Colonic mucosa (tissue), 4 donors: ENCODE measurements at places on chromosomes 5 and 9. TPM values are rescaled to one million over a fixed set of nuclear protein-coding genes. Genes with fewer than 3 reads are reported as not detected.

Gene SOHLH1
- total RNA-seq = not detected

Gene FOXD4L4
- total RNA-seq = 0.30 TPM

Gene SLC6A18
- 0.27 TPM for total RNA-seq

Gene DMRT2
- 8.7 TPM for total RNA-seq

Gene CNTNAP3
- total RNA-seq = 0.62 TPM

Gene SLC22A4
- total RNA-seq = 1.3 TPM

Gene NTNG2
- total RNA-seq = 1.3 TPM

Gene QRFP
- total RNA-seq = not detected

Gene SLC34A3
- not detected for total RNA-seq

DNA sequence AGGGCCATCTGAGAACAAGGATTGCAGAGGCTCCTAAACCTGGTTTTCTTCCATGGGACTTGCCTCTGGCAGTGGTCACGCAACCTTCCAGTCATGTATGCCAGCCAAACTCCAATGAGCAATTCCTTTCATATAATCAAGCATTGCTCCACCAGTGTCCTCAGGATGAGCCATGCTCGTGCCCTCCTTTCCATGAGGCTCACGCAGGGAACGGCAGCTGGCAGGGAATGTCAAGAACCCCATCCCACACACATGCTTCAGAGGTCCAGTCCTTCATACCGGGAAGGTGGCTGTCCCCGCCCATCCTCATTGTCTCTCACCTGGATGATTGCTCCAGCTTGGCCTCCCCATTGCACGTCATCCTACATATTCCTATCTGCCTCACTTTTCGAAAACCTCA, 13.4 kb upstream of the ZBTB34 start:
- no peak overlapping the region for H3K27ac ChIP-seq
- no peaks in the 10 kb centered on the region for H3K27me3 ChIP-seq
- no peaks in the 10 kb centered on the region for H3K4me1 ChIP-seq
- DNase-seq = no peak
- H3K36me3 ChIP-seq = no peaks in the 10 kb centered on the region
- H3K4me3 ChIP-seq = no peak overlapping the region

- H3K4me3 ChIP-seq = no peak overlapping the region
- H3K36me3 ChIP-seq = no peaks in the 10 kb centered on the region
- no peak overlapping the region for H3K27ac ChIP-seq
Observed at GRCh38 chr5:54251981-54252380, 58.4 kb downstream of the ARL15 start.

DNA sequence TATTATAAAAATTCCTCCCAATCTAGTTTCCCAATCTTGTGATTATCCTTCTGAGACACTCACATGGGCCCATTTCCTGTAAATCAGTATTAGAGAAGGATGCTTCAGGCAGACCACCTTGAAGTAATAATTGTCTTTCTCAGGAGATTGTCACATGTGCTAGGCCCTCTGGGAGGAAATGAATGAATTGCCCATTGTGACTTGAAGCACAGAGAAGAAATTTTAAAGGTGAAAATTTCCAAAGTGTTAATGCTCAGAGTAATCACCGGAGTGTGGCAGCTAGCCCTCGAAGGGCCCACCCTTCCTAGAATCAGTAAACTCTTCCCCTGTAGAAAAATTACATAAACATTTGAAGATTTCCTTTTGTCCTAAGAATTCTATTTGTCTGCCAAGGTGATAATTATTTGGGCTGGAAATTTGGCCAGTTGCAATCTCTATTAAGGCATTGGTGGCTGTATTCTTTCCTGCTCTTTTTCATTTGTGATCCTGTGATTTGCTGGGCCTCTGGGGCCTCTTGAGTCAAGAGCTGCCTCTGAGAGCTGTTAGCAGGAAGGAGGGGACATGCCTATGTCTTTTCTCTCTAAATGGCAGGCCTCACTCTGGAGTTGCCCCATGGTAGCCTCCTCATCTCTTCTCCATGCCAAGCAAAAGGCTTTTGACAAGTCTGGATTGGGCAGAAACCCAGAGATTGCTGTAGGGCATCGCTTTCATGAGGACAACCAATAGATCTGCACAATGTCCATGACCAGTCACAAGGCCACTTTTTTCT, 371.5 kb upstream of the ACTBL2 start:
- H3K4me1 ChIP-seq = no peaks in the 10 kb centered on the region
- no peak overlapping the region for H3K27ac ChIP-seq
- DNase-seq = no peak
- H3K36me3 ChIP-seq = no peaks in the 10 kb centered on the region

DNA sequence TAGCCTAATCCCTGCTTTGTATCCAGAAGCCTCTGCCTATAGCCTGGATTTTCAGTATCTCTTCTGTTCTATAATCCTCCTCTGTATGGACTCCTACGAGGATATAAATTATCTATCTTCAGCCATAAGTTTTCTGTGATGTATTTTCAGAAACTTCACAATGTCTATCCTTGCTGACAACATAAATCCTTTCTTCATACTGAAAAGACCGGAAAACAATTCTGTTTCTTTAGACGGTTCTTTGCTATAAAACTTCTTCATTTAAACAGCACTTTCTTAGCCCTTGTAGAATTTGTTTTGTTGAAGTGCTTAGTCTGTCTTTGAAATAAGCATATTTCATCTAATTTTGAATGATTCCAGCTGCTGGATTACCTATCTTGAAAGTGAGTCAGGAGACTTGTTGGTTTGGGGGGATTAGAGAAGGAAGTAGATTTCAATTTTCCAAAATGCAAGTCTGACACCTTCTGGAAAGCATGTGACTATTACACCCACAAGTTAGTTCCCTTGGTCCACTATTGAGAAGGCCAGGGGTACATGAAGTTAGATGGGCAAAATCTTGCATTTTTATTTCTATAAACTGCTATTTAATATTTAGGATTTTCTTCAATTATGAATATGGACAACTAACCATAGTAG, 96.3 kb upstream of the RANBP3L start:
- no peaks in the 10 kb centered on the region for H3K4me1 ChIP-seq
- no peak overlapping the region for H3K4me3 ChIP-seq
- H3K36me3 ChIP-seq = no peaks in the 10 kb centered on the region
- DNase-seq = no peak
- H3K27me3 ChIP-seq = no peaks in the 10 kb centered on the region

GRCh38 chr5:180647465-180647864, 1.9 kb downstream of the FLT4 start:
- no peaks in the 10 kb centered on the region for H3K36me3 ChIP-seq
- H3K4me1 ChIP-seq = no peaks in the 10 kb centered on the region
- DNase-seq = no peak

GRCh38 chr5:83219077-83219476, 141.7 kb downstream of the XRCC4 start:
- no peak overlapping the region for H3K4me3 ChIP-seq
- DNase-seq = no peak
- H3K27ac ChIP-seq = no peak overlapping the region
- H3K36me3 ChIP-seq = no peaks in the 10 kb centered on the region
- H3K27me3 ChIP-seq = no peaks in the 10 kb centered on the region

- no peak for DNase-seq
- no peaks in the 10 kb centered on the region for H3K36me3 ChIP-seq
- no peaks in the 10 kb centered on the region for H3K4me1 ChIP-seq
- H3K4me3 ChIP-seq = no peak overlapping the region
Observed at GRCh38 chr9:118567861-118568260, 801.4 kb downstream of the BRINP1 start.

- no peak overlapping the region for H3K27ac ChIP-seq
- H3K36me3 ChIP-seq = no peaks in the 10 kb centered on the region
- no peak overlapping the region for H3K4me3 ChIP-seq
- H3K27me3 ChIP-seq = no peaks in the 10 kb centered on the region
Observed at GRCh38 chr5:125245216-125245615, 498.8 kb upstream of the ZNF608 start.

DNA sequence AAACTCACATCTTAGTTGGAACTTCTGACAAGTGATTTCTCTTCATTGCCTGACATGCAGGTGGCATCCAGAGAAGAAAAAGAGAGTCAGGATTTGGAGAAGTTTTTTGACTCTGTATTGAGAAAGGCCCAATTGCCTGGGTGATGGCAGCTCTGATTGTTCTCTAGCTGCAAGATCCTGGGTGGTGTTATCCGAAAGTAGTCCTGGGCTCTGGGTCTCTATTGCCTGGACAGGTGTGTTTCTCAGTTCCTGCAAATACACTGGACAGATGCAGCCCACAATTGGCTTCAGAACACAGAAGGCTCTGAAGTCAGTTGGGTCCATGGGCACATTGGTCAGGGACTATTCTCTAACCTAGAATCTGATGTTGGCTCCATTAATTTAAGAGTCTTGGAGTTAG, 67.4 kb downstream of the RGS3 start:
- no peaks in the 10 kb centered on the region for H3K36me3 ChIP-seq
- no peaks in the 10 kb centered on the region for H3K27me3 ChIP-seq
- no peak overlapping the region for H3K27ac ChIP-seq
- H3K4me1 ChIP-seq = peaks cover 6% of the 10 kb centered on the region
- no peak for DNase-seq
- H3K4me3 ChIP-seq = no peak overlapping the region

- no peak for DNase-seq
- H3K4me1 ChIP-seq = peaks cover 7% of the 10 kb centered on the region
Observed at GRCh38 chr9:113543296-113543981, 79.9 kb downstream of the RGS3 start.

DNA sequence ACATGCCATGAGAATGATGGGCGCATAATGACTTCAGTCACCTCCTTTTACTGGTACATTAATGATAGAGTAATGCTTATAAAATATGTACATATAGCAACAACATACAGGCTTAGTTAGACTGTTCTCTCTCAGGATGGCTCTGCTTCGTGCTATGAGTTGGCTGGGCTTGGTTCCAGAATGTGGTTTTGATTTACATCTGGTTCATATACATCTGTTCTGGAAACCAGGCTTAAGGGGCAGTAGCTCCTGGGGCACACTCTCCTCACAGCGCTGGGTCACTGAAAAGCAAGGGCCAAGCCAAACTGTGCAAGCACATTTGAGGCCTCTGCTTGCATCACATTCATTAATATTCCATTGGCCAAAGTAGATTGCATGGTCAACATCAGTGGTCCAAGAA, 44.9 kb downstream of the PCSK1 start:
- no peak for DNase-seq
- no peaks in the 10 kb centered on the region for H3K4me1 ChIP-seq
- no peaks in the 10 kb centered on the region for H3K27me3 ChIP-seq
- no peaks in the 10 kb centered on the region for H3K36me3 ChIP-seq

DNA sequence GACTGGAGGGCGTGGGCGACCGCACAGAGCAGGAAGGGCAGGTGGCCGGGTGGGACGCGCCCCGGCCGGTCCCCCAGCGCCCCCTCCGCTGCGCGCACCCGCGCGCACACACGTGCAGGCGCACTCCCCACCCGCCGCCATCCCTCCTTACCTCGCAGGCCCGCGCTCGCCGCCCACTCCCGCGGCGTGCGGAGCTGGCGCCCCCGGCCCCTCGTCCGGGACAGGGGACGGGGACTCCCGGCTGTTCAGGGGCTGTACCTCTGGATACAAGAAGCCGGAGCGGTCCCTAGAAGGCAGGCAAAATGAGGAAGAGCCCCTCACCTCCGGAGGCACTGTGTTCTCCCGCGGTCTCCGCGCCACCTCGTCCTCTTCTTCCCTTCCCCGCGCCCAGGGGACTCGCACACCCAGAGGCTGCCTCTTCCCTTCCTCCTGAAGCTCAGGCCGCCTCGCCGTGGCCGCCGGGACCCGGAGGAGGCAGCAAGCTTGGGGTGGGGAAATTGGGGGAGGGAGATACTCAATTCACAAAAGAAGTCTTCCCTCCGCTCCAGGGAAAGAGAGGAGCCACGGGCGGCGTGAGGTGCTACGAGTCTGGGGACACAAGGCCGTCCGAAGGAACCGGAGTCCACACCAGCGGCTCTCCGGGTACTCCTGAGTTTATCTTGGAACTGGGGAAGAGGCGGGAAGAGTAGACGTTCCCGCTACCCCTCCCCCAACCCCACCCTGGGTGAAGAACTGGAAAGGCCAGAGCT, 1.4 kb upstream of the GABRB2 start:
- DNase-seq = peak; percentile 61
- no peaks in the 10 kb centered on the region for H3K36me3 ChIP-seq
- peak overlapping the region; percentile 41 for H3K4me3 ChIP-seq
- peaks cover 10% of the 10 kb centered on the region for H3K27me3 ChIP-seq

GRCh38 chr5:132781029-132781428, 4.0 kb upstream of the SEPTIN8 start:
- H3K27ac ChIP-seq = no peak overlapping the region
- H3K27me3 ChIP-seq = no peaks in the 10 kb centered on the region
- no peaks in the 10 kb centered on the region for H3K4me1 ChIP-seq
- no peaks in the 10 kb centered on the region for H3K36me3 ChIP-seq
- H3K4me3 ChIP-seq = no peak overlapping the region

DNA sequence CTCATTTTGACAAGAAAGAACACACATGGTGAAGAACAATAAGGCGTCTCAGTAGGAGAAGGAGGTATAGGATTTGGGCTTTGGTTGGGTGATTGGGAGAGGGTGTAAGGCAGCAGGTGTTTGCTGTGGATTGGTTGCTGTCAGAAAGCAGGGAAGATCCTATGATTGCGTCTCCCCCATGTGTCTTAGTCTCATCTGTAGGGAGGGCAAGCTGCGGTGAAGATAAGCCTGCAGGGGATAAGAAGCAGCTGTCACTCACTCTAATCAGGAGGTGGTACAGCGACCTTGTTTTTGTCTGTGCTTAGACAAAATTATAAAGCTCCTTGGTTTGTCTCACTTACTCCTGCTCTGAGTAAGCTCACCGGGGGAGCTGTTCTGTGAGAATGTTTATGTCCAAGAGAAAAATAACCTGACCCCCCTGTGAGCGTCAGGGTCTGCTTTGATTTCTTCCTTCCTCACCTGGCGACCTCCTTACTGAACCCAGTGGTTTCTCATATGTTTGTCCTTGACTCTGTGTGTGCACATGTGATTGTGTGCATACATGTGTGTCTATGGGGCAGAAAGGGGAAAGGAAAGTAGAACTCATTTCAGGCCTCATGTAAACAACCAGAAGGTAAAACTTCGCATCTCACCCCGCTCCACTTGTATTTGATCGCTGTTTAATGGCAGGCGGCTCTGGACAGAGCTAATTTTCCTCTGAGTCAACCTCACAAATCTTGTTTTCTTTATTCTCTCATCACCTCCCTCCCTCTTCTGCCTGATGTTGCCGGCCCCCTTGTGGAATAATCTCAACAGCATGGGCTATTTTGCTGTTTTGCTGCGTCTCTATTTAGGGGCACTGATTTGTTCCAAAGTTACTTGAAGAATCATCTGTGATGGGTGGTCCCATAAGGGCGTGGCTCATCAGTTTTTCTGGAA, 105.6 kb downstream of the TENT4A start:
- no peak for DNase-seq
- no peak overlapping the region for H3K4me3 ChIP-seq
- no peak overlapping the region for H3K27ac ChIP-seq
- H3K27me3 ChIP-seq = peaks cover 5% of the 10 kb centered on the region

DNA sequence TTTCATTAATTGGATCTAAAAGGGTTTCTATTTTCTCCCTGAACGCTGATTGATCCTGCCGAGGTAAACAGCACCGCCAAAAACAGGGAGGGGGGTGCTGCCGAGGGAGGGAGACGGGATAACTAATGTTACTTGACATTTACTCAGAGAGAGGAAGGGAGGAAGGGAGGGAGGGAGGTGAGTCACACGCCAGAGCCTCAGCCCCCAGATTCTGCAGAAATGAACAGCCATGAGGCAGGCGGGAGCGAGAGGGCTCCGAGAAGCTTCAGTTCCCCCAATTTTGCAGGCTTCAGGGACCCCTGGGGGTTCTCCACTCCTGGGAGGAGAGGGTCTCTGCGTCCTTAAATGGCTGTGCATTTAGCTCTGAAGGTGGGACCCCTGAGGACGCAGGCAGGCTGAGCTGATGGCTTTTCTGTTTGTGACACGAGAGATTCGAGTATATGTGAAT, 59.1 kb upstream of the IER5L start:
- no peak for DNase-seq
- no peaks in the 10 kb centered on the region for H3K36me3 ChIP-seq
- no peak overlapping the region for H3K27ac ChIP-seq
- H3K27me3 ChIP-seq = no peaks in the 10 kb centered on the region
- no peaks in the 10 kb centered on the region for H3K4me1 ChIP-seq

GRCh38 chr9:116589392-116590354, 97.4 kb upstream of the TRIM32 start:
- no peak overlapping the region for H3K4me3 ChIP-seq
- H3K4me1 ChIP-seq = no peaks in the 10 kb centered on the region
- no peaks in the 10 kb centered on the region for H3K36me3 ChIP-seq
- no peaks in the 10 kb centered on the region for H3K27me3 ChIP-seq
